ENCODE measurements at places on chromosomes 7 and 10.
A peak's percentile ranks its signal among the peaks of the same experiment; 100 is the strongest.

- DNase-seq, result no peak
Observed at GRCh38 chr7:69962186-69963065, 364.2 kb downstream of the AUTS2 start.

- no peak for DNase-seq
Observed at GRCh38 chr7:158273138-158273651, 314.4 kb downstream of the PTPRN2 start.

GRCh38 chr10:77420947-77421523 is 216.6 kb downstream of the KCNMA1 start:
- DNase-seq, result no peak

DNA sequence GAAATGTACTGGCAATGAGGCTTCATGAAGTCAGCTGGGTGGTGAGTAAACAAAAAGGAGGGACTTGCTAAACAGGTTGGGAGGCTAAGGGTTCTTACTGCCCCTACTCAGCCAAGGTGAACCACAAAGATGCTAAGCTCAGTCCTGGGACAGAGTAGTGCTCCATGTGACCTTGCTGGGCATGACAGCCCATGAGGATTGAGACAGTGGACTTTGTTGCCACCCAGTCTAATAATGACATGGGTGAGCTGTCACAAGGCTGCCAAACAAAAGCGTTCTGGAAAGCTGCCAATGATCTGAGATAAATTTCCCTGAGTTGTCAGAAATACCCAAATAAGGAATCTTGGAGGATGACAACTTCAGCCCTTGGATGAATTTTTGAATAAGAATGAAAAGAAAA is 75.2 kb downstream of the CLEC2L start:
- DNase-seq, result no peak

- no peak for DNase-seq
Observed at GRCh38 chr10:102241032-102241443, 274 bp downstream of the PITX3 start.

DNA sequence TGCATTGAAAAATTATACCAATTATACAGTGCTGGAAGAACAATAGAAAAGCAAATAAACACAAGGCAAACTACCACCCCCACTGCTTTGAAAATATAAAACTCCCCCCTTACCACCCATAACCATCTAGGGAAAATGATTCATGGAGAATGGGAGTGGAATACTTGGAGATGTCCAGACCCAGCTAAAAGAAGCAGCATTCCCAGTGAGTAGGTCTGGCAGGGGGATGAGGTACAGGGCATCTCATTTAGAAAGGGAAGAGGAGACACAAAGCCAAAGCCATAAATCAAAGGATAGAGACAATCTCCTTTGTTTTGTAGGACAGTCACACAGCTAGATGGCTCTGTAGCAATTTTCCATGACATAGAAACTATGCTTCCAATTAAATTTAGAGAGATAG is 36.0 kb upstream of the DGKI start:
- DNase-seq, result no peak

DNA sequence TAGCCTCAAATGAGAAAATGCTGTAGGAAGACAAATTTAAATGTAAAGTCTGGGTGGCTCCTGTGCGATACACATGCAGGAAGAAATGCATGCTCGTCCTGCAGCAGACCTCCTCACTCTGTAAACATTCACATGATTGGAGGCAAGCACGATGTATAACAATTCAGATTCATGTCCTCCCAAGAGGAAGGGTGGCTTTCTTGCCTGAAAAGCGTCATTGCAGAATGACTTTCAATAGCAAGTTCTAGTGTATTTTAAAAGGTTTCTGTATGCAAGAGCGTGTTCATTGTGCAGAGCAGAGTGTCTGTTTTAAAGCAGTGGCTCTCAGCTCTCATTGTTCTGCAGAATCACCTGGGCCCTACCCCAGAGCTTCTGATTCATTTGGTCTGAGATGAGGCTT is 170.3 kb upstream of the CELF2 start:
- no peak for DNase-seq

- DNase-seq, result no peak
Observed at GRCh38 chr7:150371996-150372270, 3.3 kb downstream of the REPIN1 start.

GRCh38 chr7:26526265-26526587 is 234.6 kb downstream of the SNX10 start:
- DNase-seq, result no peak

GRCh38 chr7:143362131-143363015 is at the start of gene FAM131B:
FAM131B (minus strand) TSS chr7:143362713; CDS start chr7:143362603, 110 bp downstream.
- no peak for DNase-seq

DNA sequence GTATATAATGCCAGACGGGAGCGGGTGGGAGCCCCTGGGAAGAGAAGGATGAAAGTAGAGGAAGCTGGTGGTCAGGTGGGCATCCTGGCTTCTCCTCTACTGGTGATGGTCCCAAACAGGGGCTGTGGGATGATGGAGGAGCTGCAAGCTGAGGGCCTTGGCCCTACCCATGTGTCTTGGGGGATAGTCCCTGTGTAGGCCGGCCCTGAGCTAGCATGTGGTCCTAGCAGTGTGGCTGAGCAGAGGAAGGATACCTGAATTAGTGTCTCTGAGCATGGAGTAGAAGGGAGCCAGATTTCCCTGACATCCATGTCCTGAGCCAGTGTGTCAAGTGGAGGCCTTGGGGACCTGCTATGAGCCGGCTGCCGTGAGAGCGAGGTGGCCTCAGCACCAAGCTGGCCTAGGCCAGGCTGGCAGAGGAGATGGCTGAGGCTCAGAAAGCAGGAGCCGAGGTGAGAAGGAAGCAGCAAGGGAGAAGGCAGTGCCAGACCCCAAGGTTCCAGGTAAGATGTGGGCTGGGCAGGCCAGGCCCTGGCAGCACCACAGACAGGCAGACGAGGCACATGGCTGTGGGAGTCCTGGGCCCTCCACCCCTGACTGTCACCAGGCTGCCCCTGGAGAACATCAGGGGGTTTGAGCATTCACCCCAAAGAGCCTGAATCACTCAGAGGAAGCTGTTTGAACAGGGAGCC is 150.2 kb downstream of the ABCA13 start:
- no peak for DNase-seq

DNA sequence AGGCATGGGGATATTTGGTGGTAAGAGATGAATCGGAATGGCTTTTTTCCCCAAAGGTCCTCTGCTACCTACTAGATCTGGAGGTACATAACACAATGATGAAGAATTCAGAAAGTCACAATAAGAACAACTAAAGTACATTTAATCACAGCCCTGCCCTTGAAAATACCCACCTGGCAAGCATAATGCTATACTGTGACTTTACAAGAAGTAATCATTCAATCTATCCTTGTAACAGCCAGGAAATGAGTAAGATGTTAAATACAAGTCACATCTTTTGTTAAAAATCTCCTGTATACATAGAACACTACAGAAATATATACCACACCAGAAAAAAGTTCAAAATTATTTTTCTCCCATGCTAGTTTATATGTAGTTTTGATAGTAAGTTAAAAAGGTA is 108.3 kb upstream of the ABCB5 start:
- no peak for DNase-seq

GRCh38 chr10:132400041-132400546 is 3.1 kb downstream of the PWWP2B start:
- DNase-seq, result no peak

DNA sequence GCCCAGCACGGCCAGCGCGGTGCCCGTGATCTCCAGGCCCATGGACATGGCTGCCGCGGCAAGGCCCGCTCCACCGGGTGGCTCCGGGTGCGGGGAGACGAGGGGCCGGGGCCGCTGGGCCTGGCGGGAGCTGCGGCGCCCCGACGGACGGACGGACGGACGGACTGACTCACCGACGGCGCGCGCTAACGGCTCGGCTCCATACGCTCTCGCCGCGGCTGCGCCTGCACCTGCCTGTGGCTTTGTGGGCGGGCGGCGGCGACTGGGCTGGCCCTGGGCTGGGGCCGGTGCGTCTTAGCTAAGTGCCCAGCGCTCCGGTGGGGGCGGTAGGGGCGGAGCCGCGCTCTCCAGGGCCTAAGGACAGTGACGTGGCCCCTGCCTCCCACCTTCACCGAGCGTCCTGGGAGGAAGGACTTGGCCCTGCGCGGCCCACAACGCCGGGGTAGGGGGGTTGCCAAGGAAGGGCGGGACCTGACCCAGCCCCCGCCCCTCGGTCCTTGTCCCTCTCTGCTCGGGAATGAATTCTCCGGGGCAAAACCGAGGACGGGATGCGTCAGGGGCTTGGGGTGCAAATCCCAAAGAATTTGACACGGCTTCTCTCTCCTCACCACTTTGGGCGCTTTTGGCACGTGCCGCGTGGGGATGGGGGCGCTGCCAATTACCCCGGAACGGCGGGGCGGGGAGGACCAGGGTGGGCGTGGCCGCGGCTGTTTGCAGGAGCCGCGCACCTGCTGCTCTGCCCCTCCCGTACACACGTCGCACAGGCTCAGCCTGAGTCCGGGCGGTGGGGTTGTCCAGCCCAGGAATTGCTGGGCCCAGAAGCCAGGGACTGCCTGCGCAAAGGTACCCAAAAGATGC is at the start of gene CLDN3:
CLDN3 (minus strand) TSS at position 269 of the 858 bp plus-strand sequence; CDS start at position 48, 221 bp downstream.
- DNase-seq, result peak; percentile 83

DNA sequence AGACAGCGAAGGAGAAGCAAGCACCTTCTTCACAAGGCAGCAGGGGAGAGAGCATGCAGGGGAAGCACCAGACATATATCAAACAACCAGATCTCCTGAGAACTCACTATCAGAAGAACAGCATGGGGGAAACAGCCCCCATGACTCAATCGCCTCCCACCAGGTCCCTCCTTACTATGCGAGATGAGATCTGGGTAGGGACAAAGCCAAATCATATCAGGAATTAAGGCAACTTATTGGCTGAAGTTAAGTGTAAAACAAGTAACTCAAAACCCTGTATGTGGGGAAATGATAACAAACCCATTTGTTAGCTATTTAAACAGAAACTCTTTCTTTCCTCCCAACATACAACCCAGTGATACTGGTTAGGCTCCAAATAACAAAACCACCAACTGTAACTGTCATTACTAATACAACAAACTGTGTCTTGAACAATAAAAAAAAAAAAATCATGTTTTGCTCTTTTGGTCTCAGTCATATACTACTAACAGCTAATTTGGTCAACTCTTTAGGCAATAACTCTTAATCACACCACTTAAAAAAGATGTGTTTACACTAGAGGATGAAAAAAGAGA is 57.8 kb downstream of the MINDY3 start:
- peak; percentile 94 for DNase-seq

- DNase-seq, result peak; percentile 13
Observed at GRCh38 chr10:18293536-18294510, 153.6 kb downstream of the CACNB2 start.

- no peak for DNase-seq
Observed at GRCh38 chr7:70027867-70028266, 429.6 kb downstream of the AUTS2 start.

DNA sequence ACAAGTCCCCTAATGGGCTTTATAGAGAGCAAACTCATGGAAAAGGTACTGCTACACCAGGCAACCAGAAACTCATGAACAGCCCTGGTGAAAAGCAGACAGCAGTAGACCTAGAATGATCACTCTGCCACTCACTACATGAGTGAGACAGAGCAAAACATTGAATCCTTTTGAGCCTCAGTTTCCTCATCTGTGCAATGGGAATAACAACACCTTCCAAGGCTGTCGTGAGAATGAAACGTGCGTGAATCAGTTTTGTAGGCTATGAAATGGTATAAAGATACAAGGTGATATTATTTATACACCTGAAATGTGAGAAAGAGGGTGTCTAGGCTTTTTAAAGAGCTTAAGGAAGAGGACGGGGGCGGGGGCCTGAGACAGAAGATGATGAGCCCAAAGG is 14.3 kb upstream of the PROSER2 start:
- DNase-seq, result no peak

DNA sequence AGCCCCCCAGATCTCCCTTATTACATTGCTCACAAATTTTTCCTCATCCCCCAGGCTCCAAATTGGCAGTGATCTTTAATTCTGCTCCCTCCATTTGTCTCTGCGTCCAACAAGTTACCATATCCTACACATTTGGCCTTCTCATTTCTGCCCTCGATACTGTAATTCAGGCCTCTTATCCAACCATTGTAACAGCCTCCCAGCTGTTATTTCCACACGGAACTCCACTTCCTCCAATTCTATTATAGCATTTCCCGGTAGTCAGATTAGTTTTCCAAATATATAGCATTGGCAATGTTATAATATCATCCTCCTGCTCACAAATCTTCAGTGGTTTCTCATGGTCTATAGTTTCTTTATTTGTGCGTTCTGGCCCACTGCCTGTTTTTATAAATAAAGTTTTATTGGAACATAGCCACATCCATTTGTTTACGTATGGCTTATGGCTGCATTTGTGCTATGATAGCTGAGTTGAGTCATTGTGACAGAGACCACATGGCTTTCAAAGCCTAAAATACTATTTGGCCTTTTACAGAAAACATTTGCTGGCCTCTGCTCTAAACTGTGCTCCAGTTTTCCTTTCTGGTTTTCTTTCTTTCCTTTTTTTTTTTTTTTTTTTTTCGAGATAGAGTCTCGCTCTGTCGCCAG is 126.5 kb upstream of the ZNF438 start:
- DNase-seq, result no peak

- DNase-seq, result no peak
Observed at GRCh38 chr7:25754333-25754732, 397.7 kb upstream of the NFE2L3 start.

GRCh38 chr10:47257396-47258120 is 42.4 kb upstream of the GDF10 start:
- DNase-seq, result no peak

DNA sequence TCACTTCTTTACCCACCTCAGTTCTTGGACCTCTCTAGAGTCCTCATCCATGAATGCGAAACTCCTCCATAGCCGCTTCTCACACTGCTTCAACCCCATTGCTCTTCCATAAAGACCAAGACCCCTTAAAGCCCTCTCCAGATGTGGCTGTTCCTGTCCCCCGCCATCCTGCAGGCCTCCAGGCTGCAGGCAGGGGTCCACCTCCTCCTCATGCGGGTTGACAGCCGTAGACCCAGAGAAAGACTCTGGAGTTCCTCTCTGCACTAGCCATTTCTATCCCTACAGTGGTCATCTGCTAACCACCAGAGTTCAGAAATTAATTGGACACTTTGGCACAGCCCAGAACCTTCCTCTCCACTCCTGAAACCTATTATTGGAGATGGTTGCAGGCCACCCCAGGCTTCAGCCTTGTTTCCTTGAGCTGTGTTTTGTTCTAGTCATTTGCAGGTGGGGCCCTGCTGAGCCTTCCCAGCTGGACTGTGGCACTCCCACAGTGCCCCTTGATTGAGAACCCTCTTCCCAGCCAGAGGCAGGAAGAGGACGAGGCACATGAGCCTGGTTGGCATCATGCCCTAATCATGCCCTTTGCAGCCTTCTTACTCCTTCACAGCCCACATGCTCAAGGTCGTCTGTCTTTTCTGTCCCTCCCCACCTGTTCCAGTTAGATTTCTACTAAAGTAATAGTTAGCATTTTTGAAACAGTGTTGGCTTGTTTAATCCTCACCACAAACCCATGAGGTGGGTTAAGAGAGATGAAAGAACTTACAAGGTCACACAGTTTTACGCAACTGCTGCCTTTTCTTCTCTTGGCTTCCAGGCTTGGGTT is 23.9 kb downstream of the CUL1 start:
- no peak for DNase-seq

DNA sequence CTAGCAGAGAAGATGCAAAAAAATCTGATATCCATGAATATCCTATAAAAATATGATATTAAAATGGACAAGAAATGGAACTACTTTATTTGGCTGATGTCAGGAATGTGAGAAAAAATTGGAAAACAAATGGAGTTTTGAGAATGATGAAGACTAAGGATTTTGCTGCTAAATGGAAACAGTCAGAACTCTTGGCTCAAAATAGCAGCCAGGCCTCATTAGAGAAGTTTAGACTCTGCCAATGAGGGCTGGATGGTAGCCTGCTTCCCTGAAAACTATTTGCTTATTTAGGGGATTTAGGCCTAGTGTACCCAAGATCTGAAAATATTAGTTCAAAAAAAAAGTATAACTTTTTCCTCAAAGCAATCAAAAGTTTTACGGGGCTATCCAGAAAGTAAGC is 458.5 kb downstream of the TFEC start:
- no peak for DNase-seq

- DNase-seq, result peak; percentile 77
Observed at GRCh38 chr10:71878327-71879034, 27.4 kb upstream of the PSAP start.
